ENCODE measurements at places on chromosomes 2 and 18. TPM values are rescaled to one million over a fixed set of nuclear protein-coding genes. Genes with fewer than 3 reads are reported as not detected.

DNA sequence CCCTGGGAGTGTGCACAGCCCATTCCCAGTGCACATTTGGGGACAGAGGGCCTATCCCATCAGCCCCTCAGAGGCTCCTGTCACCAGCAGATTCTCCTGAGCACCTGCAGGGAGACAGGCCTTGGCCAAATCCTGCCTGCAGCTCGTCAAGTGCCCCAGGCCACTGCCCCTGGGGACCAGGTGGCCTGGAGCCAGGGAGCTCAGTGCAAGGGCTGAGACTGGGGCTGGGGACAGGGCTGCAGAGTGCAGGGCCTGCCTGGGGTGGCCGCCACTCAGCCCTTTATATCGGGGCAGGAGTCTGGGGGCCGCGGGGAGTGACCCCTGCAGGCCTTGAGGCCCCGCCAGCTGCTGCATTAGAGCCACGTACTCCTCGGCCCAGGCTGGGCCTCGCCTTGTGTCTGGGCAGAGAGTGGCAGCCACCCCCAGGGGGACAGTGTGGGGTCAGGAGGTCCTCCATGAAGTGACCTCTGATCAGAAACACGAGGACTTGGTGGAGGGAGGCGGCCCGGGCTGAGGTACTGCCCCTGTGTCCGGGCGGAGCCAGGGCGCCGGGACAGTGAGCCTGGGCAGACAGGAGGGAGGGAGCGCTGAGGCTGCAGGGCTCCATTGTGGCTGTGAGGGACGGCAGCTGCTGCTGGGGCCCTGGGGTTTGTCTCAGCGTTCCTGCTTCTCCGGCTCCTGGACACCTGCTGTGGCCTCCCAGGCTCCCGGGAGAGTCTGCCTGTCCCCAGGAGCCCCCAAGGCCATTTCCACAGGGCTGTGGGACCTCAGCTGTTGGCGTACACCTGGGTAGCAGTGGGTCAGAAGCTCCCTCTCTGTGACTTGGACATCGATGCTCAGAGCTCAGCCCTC is 24.2 kb downstream of the GPC1 start:
- DNase-seq: no peak

PKDCC gene
- total RNA-seq: 36.9 TPM

DNA sequence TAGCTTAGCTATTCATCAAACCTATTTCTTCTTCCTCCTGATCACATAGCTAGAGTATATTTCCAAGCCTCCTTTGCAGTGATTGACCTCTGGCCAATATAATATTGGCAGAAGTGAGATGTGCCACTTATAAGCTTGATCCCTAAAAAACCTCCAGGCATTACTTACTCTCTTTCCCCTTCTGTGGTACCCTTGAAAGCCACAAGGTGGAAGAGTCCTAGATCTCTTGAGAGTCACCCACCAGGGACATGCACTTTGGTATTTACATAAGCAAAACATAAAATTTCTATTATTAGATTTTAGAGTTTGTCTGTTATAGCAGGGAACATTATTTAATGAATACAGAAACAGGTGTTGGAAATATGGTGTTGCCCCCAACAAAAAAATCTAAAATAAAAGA is 112.0 kb downstream of the EXOC6B start:
- DNase-seq: no peak

DNA sequence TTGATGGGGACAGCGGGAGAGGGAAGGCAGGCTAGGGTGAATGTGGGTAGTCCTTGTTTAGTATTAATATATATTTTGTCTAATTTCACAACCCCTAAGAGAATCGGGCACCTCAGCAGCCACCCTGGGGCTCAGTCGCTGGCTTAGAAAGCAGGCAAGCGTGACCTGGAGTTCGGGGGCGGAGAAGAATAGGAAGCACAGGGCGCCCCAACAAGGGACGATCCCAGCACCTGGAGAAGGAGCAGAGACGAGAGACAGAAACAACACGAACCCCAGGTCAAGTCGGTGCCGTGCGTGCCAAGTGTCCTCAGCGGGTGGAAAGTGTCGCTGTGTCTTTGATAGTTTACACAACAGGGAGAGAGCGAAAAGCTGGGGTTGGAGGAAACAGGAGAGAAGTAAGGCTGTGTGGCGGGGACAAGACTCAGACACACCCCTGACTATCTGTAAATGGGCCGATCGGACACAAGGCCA is 95.4 kb downstream of the NFATC1 start:
- no peak for DNase-seq

GRCh38 chr2:66814916-66815315 is 380.0 kb downstream of the MEIS1 start:
- DNase-seq: no peak

ALK gene
- not detected for total RNA-seq

HTR2B gene
- total RNA-seq: 5.4 TPM

- no peak for DNase-seq
Observed at GRCh38 chr2:169585673-169586072, 1.5 kb downstream of the PPIG start.

C2orf66 gene
- not detected for total RNA-seq

DNA sequence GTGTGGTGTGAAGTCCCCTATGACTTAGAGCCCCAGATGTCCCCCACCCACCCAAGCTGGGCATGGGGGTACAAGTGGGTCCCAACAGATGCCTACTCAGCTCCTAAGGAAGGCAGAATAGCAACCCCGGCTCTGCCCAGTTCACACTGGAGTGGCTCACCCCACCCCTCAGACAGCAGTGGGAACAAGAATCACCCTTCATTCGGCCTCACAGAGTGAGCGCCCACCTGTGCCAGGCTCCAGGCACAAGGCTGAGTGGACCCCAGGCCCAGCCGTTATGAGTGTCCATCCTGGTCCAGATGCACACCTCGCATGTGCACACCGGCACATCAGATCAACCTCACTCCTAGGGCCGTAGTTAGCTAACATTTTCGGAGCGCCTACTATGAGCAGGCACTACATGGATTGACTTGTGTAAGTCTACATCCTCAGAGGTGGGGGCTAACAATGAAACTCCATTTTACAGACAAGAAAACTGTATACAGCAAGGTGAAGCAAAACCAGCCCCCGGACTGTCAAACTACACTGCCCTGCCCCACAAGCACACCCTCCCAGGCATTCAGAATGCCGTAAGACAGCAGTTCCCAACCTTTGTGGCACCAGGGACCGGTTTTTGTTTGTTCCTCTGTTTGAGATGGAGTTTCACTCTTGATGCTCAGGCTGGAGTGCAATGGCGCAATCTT is 2.8 kb upstream of the ASTL start:
- no peak for DNase-seq

MLPH gene
- 0.55 TPM for total RNA-seq

DNA sequence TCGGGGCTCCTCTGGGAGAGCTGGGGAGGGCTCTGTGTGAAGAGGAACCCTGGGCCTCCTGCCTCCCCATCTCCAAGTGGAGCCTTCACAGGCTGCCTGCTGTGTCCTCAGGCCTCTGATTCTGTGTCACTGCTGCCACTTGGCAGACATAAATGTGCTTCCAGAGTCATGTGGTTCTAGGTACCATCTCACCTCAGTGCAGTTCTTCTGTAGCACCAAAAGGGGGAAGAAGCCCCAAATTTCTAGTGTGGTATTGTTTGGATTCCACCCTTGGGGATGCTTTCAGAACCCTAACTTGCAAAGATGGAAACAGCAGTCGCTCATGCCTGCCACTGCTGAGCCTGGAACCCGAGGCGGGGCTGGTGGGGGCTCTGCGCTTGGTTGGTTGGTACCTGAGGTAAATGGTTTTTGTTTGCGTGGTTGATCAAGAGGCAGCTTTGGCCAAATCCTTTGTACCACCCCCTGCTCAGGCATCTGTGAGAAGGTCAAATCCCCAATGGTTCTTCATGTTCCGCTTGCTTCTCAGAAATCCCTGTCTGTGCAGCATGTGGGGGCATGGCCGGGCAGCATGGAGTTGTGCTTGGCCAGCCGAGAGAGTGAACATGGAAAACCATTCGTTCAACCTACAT is 27.5 kb downstream of the COA5 start:
- DNase-seq: peak; percentile 62

DNA sequence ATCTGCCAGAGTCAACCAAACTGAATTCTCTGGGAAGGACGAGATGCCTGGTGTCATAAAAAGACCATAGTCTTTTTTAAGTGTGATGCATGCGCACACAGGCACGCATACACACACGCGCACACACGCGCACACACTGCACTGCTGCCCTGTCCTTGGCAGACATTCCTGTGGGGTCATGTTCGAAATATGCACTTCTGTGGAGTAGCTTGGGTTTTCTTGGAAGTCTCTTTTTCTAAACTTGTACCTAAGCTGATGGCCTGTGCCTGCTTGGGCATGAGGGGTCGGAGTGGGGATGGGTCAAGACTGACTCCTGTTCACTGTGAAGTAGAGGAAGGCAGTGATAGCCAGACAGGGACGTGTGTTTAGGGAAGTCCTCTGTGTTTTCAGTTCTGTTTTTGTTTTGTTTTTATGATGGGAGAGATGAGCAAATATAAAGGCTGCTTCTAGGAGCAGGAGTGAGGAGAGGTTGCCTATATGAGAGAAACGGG is 4.0 kb upstream of the RMC1 start:
- DNase-seq: no peak

DSG1 gene
- total RNA-seq: not detected

- no peak for DNase-seq
Observed at GRCh38 chr2:69529480-69529879, 92.2 kb upstream of the NFU1 start.

AFF3 gene
- total RNA-seq: 3.0 TPM

DNA sequence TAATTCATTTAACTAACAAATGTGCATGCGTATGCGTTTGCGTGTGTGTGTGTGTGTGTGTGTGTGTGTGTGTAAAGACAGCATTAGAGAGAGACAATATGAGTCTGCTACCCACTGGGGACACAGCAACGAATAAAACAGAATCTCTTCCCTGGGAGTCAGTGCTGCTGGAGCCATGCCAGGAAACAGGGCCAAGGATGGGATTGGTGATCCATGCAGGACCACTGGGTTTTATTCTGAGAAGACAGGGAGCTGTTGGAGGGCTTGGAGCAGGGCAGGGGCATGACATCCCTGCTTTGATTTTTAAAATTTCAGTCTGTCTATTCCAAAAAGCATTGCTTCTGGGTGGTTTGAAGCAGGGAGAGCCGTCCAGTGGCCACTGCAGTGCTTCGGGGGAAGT is 62.9 kb downstream of the PDCL3 start:
- no peak for DNase-seq

NR4A2 gene
- total RNA-seq: not detected

RNF25 gene
- total RNA-seq: 48.6 TPM

GRCh38 chr18:70411307-70411706 is 122.5 kb downstream of the SOCS6 start:
- DNase-seq: no peak

GRCh38 chr2:58073751-58074150 is 27.1 kb downstream of the VRK2 start:
- DNase-seq: no peak

NEU4 gene
- total RNA-seq: not detected

NPC1 gene
- 24.3 TPM for total RNA-seq

DNA sequence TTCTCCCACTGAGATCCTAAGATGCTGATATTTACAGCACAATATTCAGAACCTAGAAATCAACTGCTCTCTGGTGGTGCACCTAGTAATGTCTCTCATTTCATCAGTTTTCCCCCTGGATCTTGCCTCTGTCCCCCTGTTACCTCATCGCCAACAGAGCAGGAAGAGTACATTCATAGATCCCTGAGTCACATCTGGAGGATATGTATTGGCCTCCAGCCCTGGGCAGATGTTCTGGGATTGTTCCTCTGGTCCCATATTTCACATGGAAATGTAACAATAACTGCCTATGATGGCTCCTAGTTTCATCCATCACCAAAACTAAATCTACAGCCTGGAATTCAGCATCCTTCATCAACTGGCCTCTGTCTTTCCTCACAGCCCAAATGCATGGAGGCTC is 278.8 kb upstream of the SLC14A2 start:
- no peak for DNase-seq

DNA sequence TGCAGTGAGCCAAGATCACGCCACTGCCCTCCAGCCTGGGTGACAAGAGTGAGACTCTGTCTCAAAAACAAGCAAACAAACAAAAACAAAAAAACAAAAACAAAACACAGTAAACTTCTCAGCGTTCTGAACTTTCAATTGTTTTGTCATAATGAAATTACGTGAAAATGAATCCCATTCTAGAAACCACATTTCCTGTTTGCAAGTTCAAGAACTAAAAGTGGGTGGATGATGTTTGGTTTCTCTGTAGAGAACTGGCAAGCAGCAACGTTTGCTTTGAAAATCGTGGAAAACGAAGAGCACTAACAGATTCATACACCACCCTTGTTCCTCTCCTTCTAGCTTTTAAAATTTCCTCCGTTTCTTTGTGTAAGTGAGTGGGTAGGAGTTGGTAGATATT is 226.1 kb upstream of the LYPD1 start:
- no peak for DNase-seq

GRCh38 chr2:45287045-45287444 is 277.8 kb upstream of the SIX2 start:
- no peak for DNase-seq

GRCh38 chr18:57909620-57910019 is 106.5 kb upstream of the ATP8B1 start:
- DNase-seq: no peak

DNA sequence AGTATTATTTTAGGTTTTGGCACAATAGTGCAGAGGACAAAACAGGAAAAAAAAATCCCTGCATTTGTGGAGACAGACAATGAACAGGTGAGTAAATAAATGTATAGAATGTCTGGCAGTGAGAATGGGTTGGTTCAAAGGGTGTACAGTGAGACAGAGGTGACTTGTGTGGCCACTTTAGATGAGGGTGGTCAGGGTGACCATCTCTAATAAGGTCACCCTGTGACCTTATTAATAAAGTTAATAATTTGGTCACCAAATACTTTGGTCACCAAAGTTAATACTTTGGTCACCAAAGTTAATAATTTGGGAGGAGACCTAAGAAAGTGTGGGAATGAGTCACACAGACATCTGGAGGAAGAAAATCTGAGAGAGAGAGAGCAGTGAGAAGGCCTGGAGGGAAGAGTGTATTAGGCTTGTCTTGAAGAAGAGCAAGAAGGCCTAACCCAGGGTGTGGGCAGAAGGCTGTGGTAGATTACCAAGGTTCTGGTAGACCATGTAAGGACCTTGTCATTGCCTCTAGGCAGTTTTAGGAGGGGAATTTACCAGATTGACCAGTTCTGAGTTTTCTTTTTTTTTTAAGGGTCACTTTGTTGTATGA is 1368.4 kb upstream of the CELF4 start:
- DNase-seq: no peak

CLEC4F gene
- 0.18 TPM for total RNA-seq

RAB27B gene
- total RNA-seq: not detected

RPRD1A gene
- 56.8 TPM for total RNA-seq

DNA sequence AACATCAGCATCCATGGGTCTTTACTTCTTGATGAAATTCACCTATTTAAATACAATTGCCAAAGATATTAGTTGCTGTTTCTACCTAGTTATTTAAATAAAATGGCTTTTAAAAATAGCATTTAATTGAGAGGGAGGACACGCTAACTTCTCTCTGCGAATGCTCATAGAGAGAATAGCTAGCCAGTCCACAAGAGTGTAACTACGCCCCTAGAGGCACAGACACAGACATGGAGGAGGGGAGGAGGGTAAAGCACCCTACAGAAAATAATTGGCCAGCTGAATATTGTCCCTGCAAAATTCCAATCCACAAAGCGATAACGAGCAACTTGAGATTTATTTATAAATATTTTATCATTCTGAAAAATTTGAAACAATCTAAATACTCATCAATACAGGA is 97.0 kb upstream of the PAPOLG start:
- no peak for DNase-seq
